ENCODE measurements at places on chromosomes 12 and 14.

- DNase-seq, result no peak
These were observed 242.1 kb upstream of the NOS1 start for GRCh38 chr12:117603316-117604113.

DNA sequence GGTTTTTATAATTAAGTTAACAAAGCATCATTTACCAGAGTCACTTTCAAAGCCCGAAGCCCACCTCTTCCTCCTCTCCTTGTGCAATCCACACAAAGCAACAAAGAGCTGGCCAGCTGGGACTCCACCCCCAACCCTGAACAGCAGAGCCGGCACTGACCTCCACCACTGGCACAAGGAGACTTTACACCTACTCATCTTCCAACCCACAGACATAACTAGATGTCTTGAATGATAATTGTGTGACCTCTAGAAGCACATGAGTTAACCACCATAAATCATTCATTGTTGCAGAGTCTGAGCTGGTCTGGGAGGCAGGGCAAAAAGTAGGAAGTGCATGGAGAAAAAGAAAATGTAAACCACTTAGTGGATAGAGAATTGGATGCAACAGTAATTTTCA is 72.2 kb downstream of the ST8SIA1 start:
- DNase-seq, result peak; percentile 81

DNA sequence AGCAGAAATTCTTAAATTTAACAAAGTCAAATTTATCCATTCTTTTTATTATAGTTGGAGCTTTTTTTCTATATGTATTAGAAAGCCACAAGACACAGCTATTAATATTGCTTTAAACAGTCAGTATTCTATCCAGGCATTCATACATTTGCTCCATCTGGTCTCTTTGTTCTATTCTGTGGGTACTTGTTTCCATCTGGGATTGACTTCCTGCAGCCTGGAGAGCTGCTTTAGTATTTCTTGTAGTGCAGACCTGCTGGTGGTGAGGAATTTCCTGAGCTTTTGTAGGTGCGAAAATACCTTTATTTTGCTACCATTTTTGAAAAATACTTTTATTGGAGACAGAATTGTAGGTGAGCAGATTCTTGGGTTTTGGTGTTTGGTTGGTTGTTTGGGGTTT is 29.0 kb downstream of the CCDC60 start:
- DNase-seq, result no peak

GRCh38 chr14:35158951-35159653 is 36.8 kb downstream of the PRORP start:
- peak; percentile 23 for DNase-seq

GRCh38 chr12:111578276-111578970 is 20.7 kb downstream of the ATXN2 start:
- DNase-seq, result no peak

DNA sequence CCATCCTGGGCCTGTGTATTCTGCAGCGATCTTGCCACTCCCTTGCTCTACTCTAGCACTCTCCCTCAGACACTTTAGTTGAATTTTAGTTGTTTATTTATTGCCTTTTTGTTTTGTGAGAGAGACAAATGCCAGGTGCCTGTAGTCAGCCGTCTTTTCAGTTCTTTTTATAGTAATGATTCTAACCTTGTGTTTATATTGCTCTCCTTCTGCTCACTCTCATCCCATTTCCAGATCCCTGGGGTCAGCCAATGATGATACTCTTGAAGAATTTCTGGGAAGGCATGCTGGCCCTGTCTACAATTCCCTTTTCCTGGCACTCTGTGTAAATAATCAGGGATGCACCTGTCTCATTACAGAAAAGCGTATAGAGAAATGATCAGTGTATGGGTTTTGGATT is 334.1 kb upstream of the MIS18BP1 start:
- no peak for DNase-seq

DNA sequence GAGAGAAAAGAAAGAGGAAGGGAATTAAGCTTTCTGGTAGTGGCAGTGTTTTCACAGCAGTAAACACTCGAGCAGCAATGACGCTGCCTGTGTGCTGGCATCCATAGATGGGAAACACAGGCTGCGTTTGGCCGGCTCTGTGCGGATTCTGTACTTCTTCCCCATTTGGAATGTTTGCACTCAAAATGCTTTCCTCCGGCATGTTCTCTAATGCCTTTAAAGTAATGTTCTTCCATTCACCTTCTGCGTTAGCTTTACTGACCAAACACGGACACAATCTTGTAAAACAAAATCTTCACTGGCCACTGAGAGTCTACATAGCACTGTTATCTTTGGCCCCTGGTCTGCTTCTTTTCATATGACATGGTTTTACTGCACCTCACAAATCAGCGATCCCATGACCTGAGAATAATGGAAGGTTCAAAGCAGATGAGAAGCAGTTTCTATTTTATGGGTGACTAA is 31.4 kb downstream of the DCP1B start:
- no peak for DNase-seq

GRCh38 chr14:40099316-40099715 is 667.1 kb upstream of the FBXO33 start:
- no peak for DNase-seq

DNA sequence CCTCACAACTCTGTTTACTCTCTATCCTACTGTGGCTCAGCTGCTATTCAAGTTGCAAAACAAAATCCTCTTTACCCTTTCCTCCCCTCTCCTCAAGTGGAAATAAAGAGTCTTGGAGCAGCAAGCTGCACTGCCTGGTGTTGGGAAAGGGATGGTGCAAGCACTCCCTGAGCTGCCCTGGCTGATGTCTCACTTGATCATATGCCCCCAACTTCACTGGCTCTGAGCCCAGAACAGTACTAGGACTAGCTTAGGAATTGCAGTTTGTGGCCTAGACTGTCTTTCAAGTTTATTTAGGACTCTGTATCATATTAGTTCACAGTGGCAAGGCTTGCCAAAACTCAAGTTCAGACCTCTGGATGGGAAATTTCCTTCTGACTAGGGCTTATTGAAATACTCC is 1683.8 kb upstream of the SEL1L start:
- no peak for DNase-seq

GRCh38 chr12:32166510-32166909 is 59.9 kb downstream of the BICD1 start:
- DNase-seq, result no peak

GRCh38 chr12:14273913-14274311 is 91.6 kb upstream of the ATF7IP start:
- DNase-seq, result no peak

GRCh38 chr12:120886199-120887018 is 17.7 kb downstream of the SPPL3 start:
- no peak for DNase-seq

- DNase-seq, result no peak
These were observed 5.3 kb upstream of the HNF1A start for GRCh38 chr12:120972870-120973543.

GRCh38 chr12:80763874-80764273 is 47.2 kb downstream of the MYF5 start:
- peak; percentile 63 for DNase-seq

DNA sequence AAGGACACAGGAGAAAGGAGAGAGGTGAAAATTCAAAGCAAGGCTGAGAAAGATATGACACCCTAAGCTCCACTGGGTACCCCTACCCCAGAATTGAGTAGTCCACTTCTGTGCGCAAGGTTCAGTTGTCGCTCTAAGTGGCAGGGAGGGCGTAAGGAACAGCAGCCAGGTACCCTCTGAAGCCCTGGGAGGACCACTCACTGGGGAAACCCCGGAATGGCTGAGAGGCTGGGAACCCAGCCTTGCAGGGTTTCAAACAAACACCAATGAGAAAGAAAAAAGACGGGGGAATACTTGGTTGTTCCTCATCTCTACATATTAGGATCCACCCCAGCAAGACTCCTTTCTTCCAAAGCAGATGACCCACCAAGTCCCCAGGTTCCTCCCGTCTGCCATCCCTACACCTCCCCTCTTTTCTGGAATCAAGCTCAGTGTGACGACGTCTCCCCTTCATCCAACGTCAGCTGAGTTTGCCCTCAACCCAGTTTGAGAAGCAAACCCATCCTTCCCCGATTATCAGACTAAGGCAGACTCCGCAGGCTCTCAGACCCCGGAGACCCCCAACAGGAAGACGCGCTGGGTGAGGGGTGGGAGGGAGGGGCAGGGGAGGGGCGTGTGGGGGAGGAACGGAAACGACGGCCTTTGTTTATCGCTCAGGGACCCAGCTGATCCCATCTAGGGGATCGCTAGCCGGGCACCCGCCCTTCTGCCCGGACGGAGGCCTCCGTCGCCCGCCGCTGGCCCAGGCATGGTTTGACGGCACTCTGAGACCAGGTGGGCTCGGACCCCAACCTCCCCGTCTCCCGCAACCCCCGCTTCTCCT is 795 bp downstream of the LMBR1L start:
- DNase-seq, result no peak

DNA sequence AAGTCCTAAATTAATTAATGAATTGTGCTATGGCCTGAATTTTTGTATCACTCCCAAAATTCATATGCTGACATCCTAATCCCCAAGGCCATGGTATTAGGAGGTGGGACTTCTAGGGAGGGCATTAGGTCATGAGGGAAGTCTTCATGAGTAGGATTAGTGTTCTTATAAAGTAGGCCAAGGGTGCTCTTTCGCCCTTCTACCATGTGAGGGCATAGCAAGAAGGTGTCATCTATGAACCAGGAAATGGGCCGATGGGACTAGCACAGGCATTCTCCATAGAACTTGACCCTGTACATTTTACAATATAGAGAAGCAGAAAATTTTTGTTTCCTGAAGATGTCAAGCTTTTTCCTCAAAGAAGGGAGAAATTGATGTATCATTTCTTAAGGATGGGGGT is 12.5 kb downstream of the SYT10 start:
- peak; percentile 12 for DNase-seq

- peak; percentile 95 for DNase-seq
These were observed 57.5 kb downstream of the ZNF664 start for GRCh38 chr12:124030510-124030909.

- DNase-seq, result no peak
These were observed 36.1 kb upstream of the PRICKLE1 start for GRCh38 chr12:42625611-42626010.

- DNase-seq, result no peak
These were observed 74.0 kb upstream of the PLXNC1 start for GRCh38 chr12:94074216-94074979.

- no peak for DNase-seq
These were observed 4.7 kb downstream of the RPL36AL start for GRCh38 chr14:49615776-49616175.

GRCh38 chr12:82411546-82412230 is 53.4 kb downstream of the METTL25 start:
- DNase-seq, result no peak

GRCh38 chr12:47860279-47860841 is 40.7 kb upstream of the HDAC7 start:
- DNase-seq, result no peak

GRCh38 chr14:57293866-57294837 is 25.4 kb downstream of the AP5M1 start:
- peak; percentile 15 for DNase-seq

DNA sequence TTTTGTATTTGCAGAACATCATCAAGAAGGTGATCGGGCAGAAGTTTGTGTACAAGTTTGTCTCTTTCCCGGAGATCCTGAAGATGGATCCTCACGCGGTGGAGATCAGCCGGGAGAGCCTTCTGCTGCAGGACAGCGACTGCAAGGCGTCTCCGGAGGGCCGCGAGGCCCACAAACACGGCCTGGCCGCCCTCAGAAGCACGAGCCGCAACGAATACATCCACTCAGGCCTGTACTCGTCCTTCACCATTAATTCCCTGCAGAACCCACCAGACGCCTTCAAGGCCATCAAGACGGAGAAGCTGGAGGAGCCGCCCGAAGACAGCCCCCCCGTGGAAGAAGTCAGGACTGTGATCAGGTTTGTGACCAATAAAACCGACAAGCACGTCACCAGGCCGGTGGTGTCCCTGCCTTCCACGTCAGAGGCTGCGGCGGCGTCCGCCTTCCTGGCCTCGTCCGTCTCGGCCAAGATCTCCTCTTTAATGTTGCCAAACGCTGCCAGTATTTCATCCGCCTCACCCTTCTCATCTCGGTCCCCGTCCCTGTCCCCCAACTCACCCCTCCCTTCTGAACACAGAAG is 52.8 kb downstream of the ELK3 start:
- no peak for DNase-seq

- no peak for DNase-seq
These were observed 127.8 kb upstream of the PTPRQ start for GRCh38 chr12:80316222-80316621.

DNA sequence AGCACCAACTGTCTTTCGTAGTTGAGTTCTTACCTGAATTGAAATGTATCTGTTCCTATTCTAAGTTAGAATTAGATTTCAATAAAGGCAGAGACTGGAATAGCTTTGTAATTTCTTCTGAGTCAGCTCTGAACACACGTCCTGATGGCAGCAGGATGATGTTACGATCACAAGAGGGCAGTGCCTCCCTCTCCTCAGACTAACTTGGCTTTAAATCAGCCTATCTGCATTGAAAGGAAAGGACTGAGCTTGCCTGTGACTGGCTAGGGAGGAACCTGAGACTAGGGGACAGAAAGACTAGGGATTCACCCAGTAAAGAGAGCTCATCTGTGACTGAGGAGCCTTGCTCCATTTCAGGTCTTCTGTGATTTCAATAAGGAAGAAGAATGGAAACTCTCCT is 323.7 kb upstream of the OR4E1 start:
- DNase-seq, result no peak

GRCh38 chr12:121800694-121801594 is 2.9 kb upstream of the SETD1B start:
- DNase-seq, result no peak

GRCh38 chr12:105226219-105226618 is 9.8 kb downstream of the APPL2 start:
- peak; percentile 12 for DNase-seq

DNA sequence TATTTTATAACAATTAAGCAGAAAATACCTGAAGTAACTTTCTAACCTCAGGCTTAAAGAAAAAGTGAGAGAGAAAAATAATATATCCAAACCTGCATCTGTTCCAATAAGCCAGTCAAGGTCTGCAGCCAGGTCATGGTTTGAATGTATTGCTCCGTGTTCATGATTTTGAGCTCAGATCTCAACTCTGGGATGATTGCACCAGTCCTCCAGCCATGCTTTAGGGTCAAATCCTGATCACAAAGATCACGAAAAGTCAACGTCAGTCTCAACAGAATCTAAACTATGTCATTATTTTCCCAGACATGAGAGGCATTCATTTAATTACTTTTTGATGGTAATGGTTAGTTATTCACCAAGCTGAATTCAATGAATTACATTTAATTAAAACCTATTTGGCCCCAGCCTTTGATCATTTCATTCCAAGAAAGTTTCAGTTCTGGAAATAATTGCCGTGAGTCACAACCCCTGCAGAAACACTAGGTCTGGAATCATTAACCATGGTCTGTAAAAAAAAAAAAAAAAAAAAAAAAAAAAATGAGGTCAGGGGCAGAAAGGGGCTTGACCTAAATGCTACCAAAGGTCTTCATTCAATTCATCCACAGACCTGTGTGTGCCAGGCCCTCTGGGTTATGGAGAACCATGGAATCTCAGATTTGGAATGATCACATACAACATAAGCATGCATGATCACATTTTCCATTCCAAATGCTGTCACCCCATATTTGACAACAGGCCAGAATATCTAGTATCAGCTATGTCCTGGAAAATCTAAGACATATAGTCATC is 55.6 kb downstream of the NT5DC3 start:
- DNase-seq, result no peak

DNA sequence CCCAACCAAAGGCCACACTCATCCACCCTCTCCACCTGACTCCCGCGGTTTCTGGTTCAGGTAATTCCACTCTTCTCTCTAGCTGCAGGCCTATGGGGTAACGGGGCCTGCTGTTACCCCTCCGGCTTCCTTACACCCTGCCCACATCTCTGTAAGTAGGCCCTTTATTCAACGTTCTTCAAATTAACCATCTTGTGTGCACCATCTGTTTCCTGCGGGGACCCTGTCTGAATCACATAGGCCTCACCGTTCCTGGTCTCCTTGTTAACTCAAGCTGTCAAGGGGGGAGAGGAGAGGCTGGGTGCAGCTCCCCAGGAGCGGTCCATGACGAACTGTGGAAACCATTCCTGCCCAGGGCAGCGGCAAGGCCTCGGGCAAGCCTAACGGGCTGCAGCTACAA is 9.3 kb upstream of the DLK1 start:
- DNase-seq, result no peak

All from SK-N-DZ (cell line).